ENCODE measurements at places on chromosomes 11 and 22.

GRCh38 chr11:117177534-117178209 is 871 bp upstream of the SIDT2 start:
- DNase-seq, result no peak

GRCh38 chr11:62172294-62172693 is 17.7 kb upstream of the SCGB1D1 start:
- no peak for DNase-seq

DNA sequence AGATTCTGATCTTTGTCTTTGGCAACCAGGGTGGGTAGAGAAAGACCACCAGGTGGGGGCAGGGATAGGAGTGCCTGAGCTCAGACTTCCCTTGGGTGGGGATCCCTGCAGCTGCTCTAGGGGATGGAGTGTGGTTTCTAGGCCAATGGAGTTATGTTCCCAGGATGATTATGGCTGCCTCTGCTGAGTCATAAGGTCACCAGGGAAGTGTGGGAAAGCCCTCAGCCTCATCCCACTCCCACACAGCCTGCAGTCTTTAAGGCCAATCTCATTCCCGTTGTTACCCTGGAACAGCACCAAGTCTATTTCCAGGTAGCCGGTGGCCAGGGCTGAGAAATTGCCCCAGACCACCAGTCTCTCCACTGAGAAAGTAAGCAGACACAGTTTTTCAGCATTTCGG is 2269.3 kb upstream of the RAG2 start:
- no peak for DNase-seq

DNA sequence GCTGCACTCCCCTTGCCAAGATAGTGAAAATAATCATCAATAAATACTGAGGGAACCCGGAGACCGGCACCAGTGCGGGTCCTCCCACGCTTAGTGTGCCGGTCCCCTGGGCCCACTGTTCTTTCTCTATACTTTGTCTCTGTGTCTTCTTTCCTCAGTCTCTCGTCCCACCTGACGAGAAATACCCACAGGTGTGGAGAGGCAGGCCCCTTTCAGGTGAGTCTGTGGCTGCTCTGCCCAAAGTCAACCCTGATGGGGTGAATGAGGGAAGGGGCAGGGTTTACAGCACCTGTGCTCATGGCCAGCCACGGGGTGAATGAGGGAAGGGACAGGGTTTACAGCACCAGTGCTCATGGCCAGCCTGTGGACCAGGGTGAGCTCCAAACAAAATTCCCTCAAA is 4.7 kb downstream of the BET1L start:
- no peak for DNase-seq

GRCh38 chr11:122494221-122494620 is 161.3 kb upstream of the UBASH3B start:
- DNase-seq, result no peak

GRCh38 chr11:18540207-18541009 is 13.7 kb upstream of the TSG101 start:
- DNase-seq, result no peak

DNA sequence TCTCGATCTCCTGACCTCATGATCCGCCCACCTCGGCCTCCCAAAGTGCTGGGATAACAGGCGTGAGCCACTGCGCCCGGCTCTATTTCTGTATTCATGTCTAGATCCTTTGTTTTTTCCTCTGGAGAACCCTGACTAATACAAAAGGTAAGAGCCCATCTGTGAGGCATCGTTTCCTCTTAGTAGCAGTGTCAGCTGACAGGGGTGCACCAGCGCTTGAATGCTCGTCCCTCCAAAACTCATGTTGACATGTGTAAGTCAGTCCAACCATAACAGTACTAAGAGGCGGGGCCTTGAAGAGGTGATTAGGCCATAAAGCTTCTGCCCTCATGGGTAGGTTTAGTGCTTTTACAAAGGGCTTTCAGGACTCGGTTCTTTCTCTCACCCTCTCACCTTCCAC is 470.1 kb upstream of the B3GAT1 start:
- DNase-seq, result no peak

- DNase-seq, result no peak
Observed at GRCh38 chr11:66414120-66414934, 6.5 kb upstream of the NPAS4 start.

DNA sequence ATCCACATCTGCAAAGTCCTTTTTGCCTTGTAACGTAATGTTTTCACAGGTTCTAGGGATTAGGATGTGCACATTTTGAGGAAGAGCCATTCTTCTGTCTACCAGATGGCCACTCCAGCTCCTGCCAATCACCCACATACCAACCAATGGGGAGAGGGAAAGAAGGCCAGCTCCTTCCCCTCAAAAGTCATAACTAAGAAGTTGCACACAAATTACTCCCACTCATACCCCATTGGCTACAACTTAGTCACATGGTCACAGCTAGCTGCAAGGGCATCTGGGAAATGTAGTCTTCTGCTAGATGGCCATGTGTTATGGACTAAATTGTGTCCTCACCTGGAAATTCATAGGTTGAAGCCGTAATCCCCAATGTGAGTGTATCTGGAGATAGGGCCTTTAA is 15.4 kb upstream of the MYOD1 start:
- DNase-seq, result no peak

GRCh38 chr11:100557830-100558611 is 129.1 kb upstream of the ARHGAP42 start:
- no peak for DNase-seq

- peak; percentile 67 for DNase-seq
Observed at GRCh38 chr22:39254789-39255298, 10.1 kb upstream of the PDGFB start.

GRCh38 chr11:61616434-61616833 is 35.6 kb upstream of the SYT7 start:
- no peak for DNase-seq

DNA sequence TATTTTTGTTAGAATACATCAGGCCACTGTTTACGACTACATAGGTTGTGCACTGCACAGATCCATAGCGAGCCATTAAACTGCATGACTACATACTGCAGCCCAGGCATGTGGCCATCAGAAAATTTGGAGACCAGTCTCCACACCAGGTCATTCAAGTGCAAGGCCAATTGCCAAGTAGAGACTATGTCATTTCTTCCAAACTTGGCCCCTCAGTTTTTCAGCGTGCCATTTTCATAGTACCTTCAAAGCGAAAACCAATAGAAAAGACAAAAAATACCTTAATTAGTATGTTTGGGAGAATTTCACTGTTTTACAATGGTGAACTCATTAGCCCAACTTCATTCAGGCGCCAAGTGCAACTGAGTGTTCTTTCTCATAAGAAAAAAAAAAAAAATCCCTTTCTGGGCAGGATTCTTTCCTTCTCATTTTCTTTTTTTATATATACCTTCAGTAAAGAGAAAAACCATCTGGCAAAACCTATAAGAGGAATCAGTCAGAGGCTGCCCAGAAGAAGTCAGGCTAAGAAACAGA is 30.4 kb downstream of the PAMR1 start:
- no peak for DNase-seq

DNA sequence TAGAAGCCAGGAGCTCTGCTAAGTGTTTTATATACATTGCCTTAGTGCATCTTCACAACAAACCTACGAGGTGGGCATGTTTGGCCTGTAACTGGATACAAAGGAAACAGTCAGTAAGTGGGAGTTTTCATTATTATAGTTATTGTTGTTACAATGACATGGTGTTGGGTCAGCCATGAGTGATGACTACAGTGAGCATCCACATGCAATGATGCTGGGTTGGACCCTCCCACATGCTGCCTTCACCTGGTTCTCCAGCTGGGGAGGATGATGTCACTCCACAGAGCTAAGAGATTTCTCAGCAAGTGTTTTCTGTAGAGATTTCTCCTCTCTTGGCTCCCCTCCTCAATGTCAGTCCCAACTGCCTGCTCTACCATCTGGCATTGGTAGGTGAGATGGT is 59.3 kb downstream of the EHF start:
- no peak for DNase-seq

DNA sequence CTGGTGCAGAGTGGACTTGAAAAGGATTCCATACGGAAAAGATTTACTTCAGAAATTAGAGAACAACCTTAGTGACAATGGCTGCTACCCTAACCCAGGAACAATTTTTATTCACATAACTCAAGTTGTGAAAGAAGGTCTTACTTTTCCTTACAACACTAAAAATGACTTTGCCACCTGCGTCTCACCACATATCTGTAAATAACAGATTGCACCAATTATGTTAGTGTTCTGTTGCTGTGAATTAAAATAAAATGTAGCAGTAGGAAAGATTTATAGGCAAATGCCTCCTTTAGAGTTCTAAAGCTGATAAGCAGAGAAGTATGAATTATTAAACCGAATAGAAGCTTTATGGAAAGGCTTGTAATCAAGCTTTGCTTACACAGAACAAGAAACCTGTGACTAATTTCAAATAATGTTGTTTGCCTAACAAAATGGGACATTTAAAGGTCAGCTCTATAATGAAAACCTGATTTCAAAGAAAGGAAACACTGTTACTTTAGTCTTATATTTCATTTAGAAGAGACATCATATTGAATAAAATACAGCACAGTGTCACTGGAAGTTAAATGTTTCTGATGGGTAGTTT is 2237.8 kb downstream of the LRRC4C start:
- no peak for DNase-seq

DNA sequence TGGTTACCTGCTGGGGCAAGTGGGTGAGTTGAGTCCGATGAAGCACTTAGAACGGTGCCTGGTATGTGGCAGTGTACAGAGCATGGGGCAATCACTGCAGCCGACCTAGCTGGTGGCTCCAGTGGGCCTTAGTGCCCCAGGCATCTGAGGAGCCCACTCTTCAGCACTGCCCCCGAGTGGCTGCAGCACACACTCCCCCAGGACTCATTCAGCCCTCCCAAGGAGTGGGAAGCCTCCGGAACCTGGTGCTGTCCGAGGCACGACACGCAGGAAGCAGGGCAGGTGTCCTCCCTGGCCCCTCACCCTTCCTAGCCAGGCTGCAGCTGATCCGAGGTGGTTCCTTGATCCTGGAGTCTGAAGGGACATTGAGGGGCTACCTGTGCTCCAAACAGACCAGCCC is 42.4 kb upstream of the PRODH start:
- DNase-seq, result no peak

DNA sequence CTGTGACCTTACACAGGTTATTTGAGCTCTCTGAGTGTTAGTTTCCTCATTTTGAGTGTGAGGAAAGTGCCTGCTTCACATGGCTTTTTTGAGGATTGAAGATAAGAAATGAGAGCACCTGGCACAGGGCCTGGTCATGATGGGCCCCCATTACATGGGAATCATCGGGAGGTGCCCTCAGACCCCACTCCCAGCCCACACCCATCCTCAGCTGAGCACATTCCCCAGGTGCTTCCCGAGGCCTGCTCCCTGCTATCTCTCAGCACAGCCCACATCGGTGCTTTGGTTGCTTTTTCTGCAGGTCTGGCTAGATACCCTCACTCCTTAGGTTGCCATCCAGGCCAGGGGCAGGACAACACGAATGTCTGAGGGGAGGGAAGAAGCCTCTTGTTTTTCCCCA is 16.6 kb downstream of the DGAT2 start:
- no peak for DNase-seq

GRCh38 chr11:116976941-116977570 is 121.2 kb downstream of the SIK3 start:
- no peak for DNase-seq

DNA sequence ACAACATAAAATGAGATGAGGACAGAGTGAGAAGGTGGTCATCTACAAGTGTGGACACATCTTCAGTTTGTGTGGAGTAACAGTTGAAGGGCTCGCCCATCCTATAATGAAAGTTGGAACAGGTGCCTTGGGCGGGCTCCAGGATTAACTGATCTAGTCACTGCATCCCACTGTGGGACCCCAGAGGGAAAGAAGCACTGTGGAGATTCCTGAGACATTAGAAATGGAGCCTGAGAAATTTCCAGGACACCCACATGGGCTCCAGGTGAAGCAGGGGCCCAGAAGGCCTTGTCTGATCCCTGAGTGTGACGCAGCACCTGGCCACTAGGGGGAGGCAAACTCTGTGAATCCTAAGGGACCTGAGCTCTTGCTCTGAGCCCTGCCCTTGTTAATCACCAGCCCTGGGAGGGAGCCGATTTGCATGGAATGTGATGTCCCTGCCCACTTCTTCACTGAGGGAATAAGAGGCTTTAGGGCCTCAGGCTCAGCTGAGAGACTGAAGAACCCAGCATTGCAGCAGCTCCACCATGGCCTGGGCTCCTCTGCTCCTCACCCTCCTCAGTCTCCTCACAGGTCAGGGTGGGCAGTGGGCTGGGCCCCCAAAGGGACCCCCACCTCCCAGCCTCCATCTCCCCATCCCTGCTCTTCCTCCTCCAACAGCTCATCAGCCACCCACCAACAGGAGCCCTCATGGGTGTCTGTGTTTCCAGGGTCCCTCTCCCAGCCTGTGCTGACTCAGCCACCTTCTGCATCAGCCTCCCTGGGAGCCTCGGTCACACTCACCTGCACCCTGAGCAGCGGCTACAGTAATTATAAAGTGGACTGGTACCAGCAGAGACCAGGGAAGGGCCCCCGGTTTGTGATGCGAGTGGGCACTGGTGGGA is 98.4 kb downstream of the VPREB1 start:
- peak; percentile 76 for DNase-seq

DNA sequence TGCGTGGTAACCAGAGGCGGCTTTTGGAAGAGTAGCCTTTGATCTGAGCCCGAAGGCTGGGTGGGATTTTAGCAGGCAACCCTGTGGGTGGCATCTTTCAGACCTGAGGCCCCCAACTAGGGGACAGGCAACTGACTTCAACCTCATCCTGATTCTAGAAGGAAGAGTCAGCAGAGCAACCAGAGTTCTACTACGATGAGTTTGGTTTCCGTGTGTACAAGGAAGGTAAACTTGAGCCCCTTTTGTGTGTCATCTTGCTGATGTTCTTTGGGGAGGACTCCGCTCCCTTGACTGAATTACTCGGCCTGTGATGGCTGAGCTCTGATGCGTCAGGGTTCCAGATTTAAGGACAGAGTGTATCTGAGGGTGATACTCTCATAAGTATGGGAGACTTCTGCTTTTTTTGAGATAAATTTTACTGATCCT is 31.6 kb downstream of the SGSM3 start:
- peak; percentile 30 for DNase-seq

- no peak for DNase-seq
Observed at GRCh38 chr22:20113551-20114310, 2.2 kb upstream of the RANBP1 start.

DNA sequence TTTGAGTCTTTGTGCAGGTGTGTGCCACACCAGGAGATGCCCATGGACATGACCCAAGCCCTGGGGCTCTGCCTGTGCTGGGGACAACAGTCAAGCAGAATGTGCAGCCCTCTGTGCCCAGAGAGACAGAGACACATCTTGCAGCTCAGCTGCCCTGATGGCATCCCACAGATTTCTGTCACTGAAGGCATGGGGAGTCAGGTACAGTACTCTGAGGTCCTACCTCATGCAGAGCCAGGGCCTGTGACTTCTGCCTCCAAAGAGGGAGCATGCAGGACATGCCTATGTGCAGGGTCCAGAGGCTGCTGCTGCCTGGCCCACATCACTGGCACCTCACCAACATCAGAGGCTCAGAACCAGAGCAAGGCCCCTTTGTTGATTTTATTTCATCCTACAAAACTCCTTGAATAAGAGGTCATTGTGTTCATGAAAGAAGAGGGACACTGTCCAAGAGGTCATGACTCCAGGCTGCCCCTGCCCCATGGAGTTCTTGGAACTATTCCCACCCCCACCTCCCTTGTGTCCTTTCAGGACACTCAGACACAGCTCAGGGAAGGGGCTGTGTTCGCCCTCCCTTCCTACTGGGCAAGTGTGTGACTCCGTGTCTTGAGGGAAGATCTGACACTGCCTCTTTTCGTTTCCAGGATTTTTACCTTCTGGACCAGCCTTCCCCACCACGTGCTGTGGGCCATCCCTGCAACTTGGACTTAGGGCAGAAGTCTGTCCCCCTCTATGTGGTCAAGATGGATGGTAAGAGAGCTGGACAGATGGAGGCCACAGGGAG is 62.3 kb downstream of the BTG4 start:
- no peak for DNase-seq
